Panc1 (cell line): ENCODE measurements at places on chromosomes 1 and 21. TPM values are rescaled to one million over a fixed set of nuclear protein-coding genes. Genes with fewer than 3 reads are reported as not detected.

PDPN gene
- total RNA-seq = 0.28 TPM

SPATA46 gene
- total RNA-seq = not detected

A3GALT2 gene
- total RNA-seq = not detected

SPRR1A gene
- total RNA-seq = not detected

TAF1A gene
- total RNA-seq = 11.6 TPM

LRRC39 gene
- 0.26 TPM for total RNA-seq

RNF19B gene
- 29.1 TPM for total RNA-seq

GRCh38 chr1:52532731-52533327, 20.1 kb downstream of the TUT4 start:
- DNase-seq = no peak

DNA sequence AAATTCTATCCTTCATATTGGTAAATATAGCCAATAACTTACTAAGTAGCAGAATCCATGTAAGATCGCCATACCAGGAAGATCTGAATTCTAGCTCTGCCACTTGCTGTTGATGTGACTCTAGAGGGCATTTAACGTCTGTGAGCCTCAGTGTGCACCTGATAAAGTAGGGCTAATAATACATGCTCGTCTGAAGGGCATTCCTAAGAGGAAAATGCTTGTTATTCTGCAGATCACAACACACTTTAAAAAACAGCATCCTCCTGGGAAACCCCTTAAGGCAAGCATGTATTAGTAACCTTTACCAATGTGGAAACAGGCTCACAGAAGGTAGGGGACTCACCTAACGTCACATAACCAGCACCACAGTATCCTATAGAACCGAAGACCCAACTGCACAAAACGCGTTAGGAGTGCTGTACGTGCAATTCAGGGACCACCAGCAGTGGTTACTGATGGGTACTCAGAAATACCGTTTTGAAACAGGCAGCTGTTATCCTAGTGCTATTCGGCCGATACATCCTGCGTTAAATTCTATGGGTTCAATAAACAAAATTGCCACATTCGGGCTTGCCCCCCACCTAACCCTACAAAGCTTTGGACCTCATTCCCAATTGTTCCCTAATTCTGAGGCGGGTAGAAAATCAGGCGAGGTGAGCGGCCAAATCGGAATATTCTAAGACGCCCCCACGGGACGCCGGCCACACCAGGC, 758 bp downstream of the DEPDC1 start:
- peak; percentile 10 for DNase-seq

DNA sequence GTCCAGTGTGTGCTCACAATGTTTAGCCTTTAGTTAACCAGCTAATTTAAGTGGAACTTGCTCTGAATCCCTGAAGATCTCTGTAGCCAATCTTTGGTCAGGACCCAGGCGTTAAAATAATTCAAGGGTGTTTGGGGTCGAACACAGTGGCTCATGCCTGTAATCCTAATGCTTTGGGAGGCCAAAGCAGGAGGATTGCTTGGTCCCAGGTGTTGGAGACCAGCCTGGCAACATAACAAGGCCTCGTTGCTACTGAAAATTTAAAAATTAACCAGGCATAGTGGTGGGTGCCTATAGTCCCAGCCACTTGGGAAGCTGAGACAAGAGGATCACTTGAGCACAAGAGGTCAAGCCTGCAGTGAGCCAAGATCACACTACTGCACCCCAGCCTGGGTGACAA, 94.3 kb downstream of the ITSN1 start:
- no peak for DNase-seq

- no peak for DNase-seq
These were observed 64.3 kb upstream of the ZC3H12A start for GRCh38 chr1:37410105-37410504.

DNA sequence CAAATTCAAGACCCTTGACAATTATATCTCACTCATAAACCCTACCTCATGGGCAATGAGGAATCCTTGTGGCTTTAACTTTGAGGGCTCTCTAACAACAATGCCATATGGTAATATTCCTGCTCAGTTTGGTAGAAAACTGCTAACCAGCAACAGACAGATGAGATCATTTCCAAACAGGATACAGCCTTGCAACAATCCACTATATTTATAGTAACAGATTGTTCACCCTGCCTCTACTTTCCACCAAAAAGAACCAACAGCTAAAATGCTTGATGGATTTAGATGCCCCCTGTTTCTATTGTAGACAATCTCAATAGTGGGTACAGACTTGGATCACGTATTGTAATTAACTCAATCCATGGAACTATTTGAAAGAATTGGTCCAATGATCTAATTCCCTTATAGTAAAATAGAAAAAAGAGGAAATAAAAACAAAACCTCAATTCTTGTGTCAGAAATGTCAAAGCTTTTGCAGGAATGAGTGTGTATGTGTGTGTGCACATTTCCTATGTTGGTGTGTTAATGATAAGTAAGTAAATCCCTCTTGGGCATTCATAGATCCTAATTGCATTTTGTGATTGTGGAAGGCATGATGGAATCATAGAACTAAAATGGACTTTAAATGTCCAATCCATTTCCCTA, 100.0 kb upstream of the EDEM3 start:
- DNase-seq = no peak

DNA sequence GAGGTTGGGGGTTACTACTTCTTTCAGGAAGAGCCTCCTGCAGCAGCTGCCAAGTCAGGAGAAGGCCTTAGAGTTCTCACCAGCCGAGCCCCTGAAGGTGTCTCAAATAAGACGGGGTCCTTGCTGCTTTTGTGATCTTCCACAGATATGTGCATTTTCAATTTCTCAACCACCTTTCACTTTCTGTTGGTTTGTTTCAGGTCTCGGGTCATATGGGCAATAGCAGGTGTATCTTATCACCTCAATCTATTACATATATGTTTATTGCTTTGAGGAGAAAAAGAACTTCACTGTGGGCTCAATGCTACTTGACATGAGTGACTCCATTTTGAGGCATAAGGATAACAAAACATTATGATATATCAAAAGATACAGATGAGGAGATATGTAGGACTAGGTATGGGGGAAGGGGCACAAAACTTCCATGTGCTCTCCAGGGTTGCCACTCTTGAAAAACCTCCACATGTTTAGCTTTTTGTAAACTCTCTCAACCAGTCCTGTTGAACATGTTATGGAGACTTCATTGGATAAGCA, 1171.4 kb upstream of the ADGRL2 start:
- DNase-seq = no peak

DNA sequence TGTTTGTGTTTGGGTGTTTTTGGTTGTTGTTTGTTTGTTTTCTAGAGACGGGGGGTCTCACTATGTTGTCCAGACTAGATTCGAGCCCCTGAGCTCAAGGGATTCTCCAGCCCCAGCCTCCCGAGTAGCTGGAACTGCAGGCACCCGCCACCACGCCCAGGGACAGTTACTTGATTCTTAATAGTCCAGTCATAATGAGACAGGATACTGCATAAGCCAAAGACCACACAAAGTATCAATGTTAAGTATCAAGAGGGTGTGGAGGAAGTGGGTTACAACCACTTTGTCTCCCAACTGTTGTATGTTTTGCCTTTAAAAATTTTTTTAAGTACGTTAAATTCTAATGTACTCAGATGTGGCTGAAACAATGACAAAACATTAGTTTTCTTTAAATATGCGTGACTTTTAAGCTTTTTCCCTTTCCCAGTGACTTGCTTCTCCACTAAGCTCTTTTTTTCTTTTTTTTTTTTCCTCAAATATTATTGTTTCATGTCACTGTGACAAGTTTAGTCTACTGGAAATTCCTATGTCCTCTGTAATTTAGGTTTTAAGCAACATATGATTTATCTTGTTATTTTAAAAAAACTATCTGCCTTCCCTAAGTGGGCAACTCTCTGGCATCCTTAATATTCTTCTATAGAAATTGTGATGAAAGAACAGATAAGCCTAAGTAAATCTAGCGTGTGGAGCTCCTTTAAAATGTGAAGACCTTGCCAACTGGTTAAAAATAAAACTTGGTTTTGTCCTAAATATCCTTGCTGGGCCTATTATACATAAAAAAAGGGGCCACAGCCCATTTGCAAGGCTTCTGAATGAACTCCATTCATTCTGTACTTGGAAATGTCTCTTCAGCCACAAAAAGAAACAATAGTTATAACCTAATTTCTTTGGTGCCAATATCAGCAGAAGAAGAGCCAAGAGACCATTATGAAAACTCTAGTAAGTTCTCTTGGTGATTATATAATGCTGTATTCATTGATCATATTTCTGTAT, 56.2 kb upstream of the DPH5 start:
- no peak for DNase-seq
